ENCODE measurements at places on chromosomes 13 and 19.

GRCh38 chr19:35100588-35101533 is 14.8 kb upstream of the FXYD3 start:
- DNase-seq, result no peak

DNA sequence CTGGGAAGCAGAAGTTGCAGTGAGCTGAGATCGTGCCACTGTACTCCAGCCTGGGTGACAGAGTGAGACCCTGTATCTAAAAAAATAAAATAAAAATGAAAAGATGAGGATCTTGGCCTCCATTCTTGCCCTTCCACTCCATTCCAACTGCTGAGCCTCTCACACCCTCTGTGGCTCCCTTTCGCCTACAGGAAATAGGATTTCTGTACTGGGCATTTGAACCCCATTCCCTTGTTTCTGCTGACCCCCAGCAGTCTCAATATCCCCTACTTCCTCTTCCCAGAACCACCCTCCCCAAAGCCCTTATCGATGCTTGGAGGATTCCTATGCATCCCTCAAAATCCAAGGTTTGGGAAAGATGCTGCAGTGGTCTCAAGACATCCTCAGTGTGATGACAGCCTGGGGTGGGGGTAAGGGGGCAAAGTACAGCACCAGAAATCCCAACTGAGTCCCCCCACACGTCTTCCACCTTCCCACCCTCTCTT is 12.5 kb upstream of the GDF15 start:
- DNase-seq, result no peak

- DNase-seq, result no peak
These were observed 146.7 kb upstream of the SPACA7 start for GRCh38 chr13:112229445-112229844.

DNA sequence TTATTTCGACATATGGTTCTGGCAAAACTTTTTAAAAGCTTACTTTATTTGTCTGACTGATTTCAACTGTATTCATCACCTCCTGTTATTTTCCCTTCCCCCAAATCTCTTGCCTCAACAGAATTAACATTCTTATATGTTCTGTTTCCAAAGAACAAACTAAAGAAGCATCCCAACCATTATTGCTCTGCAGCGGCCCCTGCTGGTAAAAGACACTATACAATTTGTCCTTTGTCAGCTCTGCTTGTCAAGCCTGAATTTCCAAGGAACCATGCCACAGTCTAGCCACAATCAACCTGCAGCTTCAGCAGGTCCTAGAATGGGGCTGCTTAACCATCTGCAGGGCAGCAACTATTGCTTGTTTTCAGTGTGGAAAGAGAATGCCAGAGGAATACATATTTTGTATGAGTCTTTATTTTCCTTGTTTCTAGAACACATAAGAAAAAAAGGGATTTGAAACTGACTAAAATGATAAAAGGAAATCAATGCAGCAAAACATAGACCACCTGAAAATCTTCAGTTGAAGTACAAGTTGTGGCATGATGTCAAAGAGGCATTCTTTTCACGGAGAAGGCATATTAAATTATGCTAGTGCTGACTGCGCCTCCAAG is 845.3 kb downstream of the DIAPH3 start:
- peak; percentile 39 for DNase-seq

GRCh38 chr13:88014527-88014926 is 343.4 kb downstream of the SLITRK5 start:
- DNase-seq, result no peak

GRCh38 chr13:94464771-94465170 is 14.7 kb downstream of the DCT start:
- no peak for DNase-seq

GRCh38 chr19:2902590-2903218 is 2.0 kb downstream of the ZNF57 start:
- no peak for DNase-seq

DNA sequence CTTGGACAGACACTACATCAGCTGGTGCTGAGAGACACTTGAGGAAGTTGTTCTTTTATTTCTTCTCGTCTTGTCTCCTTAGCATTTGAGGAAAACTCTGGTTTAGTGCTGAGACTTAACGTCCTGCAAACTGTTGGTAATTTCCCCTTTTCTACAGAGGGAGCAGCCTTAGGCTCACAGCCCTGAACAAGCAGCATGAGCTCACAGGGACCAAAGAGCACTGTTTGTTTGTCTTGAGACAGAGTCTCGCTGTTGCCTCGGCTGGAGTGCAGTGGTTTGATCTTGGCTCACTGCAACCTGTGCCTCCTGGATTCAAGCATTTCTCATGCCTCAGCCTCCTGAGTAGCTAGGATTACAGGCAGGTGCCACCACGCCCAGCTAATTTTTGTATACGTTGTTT is 5.5 kb downstream of the ZNF805 start:
- no peak for DNase-seq

DNA sequence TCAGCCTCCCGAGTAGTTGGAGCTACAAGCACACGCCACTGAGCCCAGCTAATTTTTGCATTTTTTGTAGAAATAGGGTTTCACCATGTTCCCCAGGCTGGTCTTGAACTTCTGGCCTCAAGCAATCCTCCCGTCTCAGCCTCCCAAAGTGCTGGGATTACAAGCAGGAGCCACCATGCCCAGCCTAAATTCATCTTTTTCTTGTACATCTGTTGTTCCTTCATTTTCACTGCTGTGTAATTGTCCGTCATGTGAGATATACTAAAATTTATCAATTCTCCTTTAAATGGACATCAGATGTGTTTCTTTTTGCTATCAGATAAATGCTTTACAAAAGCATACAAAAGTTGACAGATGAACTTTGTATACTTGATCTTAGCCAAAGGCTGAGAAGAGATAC is 22.9 kb downstream of the DYRK1B start:
- DNase-seq, result no peak

- no peak for DNase-seq
These were observed 183.2 kb upstream of the GPR12 start for GRCh38 chr13:26943748-26944147.

- DNase-seq, result no peak
These were observed 275.4 kb upstream of the OBI1 start for GRCh38 chr13:78934336-78934735.

- DNase-seq, result peak; percentile 62
These were observed 922 bp downstream of the PLEKHG2 start for GRCh38 chr19:39413272-39413910.

GRCh38 chr13:44668688-44669087 is 92.6 kb upstream of the TSC22D1 start:
- peak; percentile 66 for DNase-seq

- no peak for DNase-seq
These were observed 440.5 kb upstream of the SGCG start for GRCh38 chr13:22740264-22740663.

- no peak for DNase-seq
These were observed 8.1 kb upstream of the C5AR2 start for GRCh38 chr19:47323872-47324271.

DNA sequence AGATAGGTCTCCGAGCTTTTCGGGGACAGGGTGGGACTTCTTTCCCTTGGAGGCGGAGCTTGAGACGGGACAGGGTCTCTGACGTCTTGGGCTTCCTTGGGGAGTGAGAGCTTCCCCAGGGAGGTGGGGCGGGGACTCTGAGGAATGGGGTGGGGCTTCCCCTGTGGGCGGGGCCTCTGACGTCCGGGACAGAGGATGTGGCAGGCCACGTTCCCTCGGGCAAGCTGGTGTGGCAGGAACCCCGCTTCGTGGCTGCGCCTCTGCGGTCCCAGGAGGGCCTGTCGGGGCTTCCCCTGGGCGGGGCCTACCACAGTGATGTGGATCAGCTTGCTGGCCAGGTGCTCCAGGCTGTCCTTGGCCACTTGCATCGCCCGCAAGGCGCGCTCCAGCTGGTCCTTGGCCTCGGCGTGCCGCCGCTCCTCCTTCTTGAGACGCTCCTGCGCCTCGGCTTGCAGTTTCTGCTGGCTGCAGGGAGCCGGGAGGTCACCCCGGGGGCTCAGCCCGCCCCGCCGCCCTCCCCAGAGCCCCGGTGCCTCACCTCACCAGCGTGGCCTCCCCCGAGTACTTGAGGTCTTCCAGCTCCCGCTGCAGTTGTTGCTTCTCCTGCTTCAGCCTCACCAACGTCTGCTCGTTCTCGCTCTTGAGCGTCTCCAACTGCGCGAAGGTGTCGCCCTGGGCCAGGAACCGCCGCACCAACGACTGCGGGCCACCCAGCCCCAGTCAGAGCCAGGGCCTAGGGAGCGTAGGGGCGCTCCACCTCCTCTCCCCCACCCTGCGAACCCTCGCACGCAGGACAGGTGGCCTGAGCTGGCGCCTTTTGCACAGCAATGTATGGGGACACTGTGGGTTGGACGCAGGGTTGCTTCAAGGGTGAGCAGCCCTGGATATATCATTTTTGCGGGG is 3.3 kb upstream of the RGL3 start:
- peak; percentile 73 for DNase-seq

DNA sequence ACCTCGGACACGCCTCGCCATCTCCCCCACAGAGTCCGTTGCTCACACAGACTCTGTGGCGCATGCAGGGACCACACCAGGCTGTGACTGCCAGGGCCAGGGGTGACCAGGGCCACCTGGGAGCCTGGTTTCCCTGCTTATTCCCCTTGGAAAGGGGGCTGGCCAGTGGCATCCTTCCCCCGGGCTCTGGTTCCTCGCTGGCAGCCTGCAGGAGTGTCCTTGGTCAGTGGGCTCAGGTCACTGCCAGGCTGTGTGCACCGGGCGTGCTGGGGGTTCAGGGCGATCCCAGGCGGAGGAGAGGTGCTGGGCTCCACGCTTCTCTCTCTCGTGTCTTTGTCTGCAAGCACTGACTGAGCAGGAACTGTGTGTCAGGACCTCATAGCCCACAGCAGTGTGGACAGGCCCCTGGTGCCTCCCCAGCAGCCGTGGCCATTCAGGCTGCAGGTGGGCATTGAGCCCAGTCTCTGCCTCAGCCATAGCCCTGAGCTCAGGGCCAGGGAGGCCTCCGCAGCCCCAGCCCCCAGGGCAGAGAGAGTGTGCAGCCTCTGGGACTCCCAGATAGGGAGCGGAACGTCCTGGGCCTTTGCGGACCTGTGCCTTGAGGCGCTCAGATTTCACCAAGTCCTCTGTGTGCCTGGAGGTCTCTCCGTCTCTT is 6.5 kb downstream of the PIAS4 start:
- no peak for DNase-seq

GRCh38 chr19:6087074-6087571 is 23.2 kb downstream of the RFX2 start:
- no peak for DNase-seq

- DNase-seq, result no peak
These were observed 40.2 kb upstream of the NPAS1 start for GRCh38 chr19:46979126-46980105.

GRCh38 chr13:29681864-29682263 is 86.4 kb upstream of the SLC7A1 start:
- no peak for DNase-seq

- no peak for DNase-seq
These were observed 350.6 kb downstream of the ZNF536 start for GRCh38 chr19:30722761-30723160.

DNA sequence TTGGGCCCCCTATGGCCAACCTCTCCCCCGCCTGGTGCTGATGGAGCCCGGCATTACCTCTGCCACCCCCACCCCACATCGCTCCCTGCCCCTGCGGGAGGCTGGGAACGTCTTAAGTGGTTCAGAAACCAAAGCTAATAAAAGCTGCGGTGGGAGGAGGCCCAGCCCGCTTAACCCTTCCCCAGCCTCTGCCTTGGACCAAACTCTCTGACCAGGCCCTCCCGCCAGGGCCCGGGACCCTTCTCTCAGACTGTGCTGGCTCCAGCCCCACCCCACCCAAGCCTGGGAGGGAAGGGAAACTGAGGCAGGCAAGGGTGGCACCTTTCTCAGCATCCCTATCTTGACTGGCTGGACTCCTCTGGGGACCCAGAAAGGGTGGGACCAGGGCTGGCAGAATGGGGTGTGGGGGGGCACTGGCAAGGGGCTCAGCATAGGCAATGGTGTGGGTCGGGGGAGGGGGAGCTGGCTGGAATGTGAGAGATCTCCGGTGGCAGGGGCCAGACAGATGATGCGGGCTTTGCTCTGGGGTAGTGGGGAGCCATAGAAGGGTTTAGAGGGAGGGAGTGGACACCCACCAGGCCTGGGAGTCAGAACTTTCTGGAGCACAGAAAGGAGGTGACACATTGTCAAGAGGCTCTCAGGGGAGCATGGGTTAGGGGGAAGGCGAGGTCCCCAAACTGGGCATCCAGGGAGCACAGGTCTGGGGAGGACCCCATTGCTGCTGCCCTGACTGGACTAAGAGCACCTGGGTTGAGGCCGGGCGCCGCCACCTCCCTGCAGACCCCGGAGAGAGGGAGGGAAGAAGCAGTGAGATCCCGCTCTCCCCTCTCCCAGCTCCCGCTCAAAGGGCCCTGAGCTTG is 21.9 kb downstream of the SMIM24 start:
- no peak for DNase-seq

- no peak for DNase-seq
These were observed 11.3 kb downstream of the PRR22 start for GRCh38 chr19:5773276-5773675.

DNA sequence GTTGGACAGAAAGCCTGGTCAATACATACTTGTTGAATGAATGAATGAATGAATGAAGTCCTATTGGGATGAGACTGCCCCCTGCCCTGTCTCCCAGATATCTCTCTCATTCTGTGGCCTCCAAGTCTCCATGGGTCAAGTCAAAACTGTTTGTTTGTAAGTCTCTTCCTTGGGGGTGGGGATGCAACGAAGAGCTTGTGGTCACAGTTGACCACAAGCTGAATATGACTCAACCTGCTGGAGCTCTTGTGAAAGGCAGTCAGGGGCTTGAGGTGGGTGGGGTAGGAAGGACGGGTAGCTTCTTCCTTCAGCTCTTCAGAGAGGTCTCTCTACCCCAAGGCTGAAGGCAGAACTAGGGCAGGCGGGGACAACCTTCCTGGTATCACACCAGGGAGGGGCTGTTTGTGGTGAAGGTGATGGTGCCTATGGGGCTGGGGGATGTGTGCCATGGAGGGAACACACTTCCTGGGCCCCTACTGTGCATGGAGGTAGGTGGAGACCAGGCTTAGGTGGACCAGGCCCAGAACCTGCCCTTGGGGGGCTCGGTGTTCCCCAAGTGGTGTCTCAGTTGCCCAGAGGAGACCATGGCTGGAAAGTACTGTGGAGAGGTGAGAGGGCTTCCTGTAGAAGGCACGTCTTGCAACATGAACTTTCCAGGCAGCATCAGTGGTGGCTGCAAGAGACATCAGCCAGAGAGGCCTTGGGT is 8.0 kb downstream of the MYO1F start:
- DNase-seq, result peak; percentile 93

- peak; percentile 69 for DNase-seq
These were observed 502.7 kb downstream of the UQCRFS1 start for GRCh38 chr19:28710278-28710677.

DNA sequence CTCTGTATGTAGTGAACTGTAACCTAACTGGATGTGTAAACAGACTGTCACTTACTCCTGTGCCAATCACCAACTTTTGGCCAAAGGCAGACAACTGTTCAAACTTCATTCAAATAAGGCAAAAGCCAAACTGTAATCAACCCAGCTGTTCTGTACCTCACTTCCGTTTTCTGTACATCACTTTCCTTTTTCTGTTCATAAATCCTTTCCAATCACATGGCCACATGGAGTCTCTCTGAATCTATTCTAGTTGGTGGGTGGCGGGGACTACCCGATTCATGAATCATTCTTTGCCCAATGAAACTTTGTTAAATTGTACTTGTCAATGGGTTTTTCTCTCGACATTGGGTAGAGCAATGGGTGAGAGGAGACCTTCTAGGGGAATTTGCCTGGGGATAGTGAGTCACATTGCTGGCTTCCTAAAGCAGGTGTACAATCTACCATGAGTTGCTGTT is 178.3 kb upstream of the RFC3 start:
- DNase-seq, result peak; percentile 35

- DNase-seq, result no peak
These were observed 5.6 kb upstream of the KEAP1 start for GRCh38 chr19:10508707-10509106.
